ENCODE measurements at places on chromosomes 1 and 21.

DNA sequence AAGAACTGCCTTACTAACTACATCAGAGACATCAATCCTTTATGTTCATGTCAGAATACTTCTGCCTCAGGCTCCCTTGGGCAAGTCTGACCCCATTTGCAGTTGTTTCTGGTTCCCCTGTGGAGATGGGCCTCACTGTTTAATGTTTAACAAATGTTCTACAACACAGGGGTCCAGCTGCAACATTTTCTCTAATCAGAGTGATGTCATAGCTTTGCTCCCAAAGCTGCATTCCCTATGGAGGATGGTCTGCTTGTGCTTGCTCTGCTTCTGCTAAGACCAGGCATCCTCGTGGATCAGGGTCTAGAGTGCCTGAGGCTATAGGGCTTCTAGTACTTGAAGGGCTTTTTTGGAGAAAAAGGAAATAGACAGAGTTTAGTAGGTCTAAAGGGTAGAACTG lies 1071.2 kb downstream of the TTLL7 start:
- no peak for DNase-seq

- no peak for DNase-seq
Observed at GRCh38 chr1:108141621-108142020, 58.5 kb downstream of the SLC25A24 start.

- DNase-seq = no peak
Observed at GRCh38 chr1:2990376-2991115, 30.7 kb upstream of the ACTRT2 start.

DNA sequence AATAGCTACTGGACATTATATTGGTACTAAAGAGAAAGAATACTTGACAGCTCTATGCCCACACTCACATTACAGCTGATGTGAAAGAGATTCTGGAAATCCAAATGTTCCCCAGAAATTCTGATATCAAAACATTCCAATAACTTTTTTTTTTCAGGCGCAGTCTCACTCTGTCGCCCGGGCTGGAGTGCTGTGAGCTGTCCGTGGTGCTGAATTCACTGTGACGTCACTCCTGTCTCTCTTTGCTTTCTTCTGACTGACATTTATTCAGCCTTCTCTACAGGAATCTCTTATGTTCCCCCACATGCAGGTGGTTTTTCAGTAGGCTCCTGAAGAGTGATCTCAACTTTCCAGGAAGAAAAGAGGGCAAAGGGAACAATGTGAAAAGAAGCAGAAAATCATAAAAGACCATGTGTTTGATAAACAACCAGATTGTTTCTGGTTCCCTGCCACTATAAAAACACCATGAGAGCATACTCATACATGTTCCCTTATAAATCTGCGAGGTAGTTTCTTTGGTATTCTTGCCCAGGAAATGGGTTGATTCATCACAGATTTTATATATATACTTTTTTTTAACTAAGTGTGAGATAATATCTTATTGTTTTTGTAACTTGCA lies 6.2 kb downstream of the S100A7A start:
- peak; percentile 20 for DNase-seq

Measured in GM04504 (cell line).